ENCODE measurements at places on chromosomes 3 and 15. TPM values are rescaled to one million over a fixed set of nuclear protein-coding genes. Genes with fewer than 3 reads are reported as not detected.

ZKSCAN7 gene
- 13.2 TPM for total RNA-seq

GXYLT2 gene
- total RNA-seq, result 14.1 TPM

TTLL13 gene
- total RNA-seq, result not detected

KLHDC8B gene
- total RNA-seq, result 40.5 TPM

CCDC13 gene
- 0.51 TPM for total RNA-seq

ADAMTS17 gene
- 0.17 TPM for total RNA-seq

LIPH gene
- under 0.01 TPM for total RNA-seq

ALDH1A3 gene
- total RNA-seq, result 73.7 TPM

TMC3 gene
- total RNA-seq, result not detected

DNA sequence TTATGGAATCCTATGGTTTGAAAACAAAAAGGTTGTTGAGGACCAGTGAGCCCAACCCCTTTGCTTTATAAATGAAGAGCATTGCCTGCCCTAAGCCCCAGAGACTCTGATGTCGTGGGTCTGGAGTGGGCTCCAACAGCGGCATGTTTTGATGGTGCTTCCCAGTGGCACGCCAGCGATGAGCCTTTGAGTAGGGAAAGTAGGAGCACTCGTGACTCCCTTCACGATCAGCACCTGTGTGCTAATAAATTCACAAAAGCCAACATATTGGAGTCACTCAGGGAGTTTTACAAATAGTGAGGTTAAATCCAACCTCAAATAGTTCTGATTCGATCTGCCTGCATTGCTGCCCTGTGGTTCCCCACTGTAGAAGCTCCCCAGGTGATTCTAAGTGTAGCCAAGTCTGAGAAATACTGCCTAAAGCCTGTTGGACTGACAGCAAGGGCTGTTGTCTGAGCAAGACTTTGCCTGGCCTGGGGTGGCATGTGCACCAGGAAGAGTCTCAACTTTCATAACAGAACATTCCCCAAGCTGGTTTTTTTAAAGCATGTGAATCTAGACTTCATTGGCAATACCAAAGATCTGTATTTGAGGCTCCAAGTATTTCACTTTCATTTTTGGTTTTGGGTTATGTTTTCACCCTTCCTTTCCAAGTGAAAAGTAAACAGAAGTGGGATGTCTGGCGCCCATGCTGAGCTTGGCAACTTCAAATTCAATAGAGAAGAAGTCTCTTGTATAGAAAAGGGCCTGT, 9.9 kb downstream of the CCR5 start:
- H3K4me3 ChIP-seq, result peak overlapping the region; percentile 17
- no peaks in the 10 kb centered on the region for H3K27me3 ChIP-seq
- no peak overlapping the region for H3K27ac ChIP-seq
- H3K36me3 ChIP-seq, result no peaks in the 10 kb centered on the region

GRCh38 chr3:177538750-177539730, 341.8 kb upstream of the TBL1XR1 start:
- no peak overlapping the region for H3K4me3 ChIP-seq
- no peak overlapping the region for H3K27ac ChIP-seq

DNA sequence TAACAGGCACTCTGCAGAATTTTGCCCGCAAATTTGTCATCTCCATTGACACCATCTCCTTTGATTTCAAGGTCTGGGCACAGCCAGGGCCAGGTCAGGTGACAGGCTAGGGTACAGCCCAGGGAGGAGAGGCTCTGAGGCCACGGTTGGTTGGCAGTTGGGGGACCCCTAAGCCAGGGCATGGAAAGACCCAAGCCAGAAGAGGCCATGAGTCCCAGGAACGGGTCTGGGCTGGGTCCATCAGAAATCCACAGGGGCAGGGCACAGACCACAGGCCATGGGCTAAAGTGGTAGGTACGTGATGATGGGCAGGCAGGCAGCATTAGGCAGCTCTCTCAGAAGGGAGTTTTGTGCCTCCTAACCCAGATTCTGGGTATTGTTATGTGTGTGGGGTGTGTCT, 45.8 kb downstream of the SEMA3G start:
- H3K27ac ChIP-seq, result no peak overlapping the region
- no peak overlapping the region for H3K4me3 ChIP-seq
- H3K36me3 ChIP-seq, result peaks cover 19% of the 10 kb centered on the region
- H3K4me1 ChIP-seq, result no peaks in the 10 kb centered on the region

GRCh38 chr3:15470261-15470660, 42.9 kb downstream of the EAF1 start:
- H3K4me1 ChIP-seq, result no peaks in the 10 kb centered on the region
- H3K4me3 ChIP-seq, result no peak overlapping the region
- DNase-seq, result no peak
- H3K27me3 ChIP-seq, result no peaks in the 10 kb centered on the region

GRCh38 chr3:72418244-72418643, 430.0 kb downstream of the SHQ1 start:
- peak; percentile 31 for DNase-seq
- no peaks in the 10 kb centered on the region for H3K27me3 ChIP-seq
- no peaks in the 10 kb centered on the region for H3K36me3 ChIP-seq
- no peak overlapping the region for H3K4me3 ChIP-seq
- no peak overlapping the region for H3K27ac ChIP-seq

DNA sequence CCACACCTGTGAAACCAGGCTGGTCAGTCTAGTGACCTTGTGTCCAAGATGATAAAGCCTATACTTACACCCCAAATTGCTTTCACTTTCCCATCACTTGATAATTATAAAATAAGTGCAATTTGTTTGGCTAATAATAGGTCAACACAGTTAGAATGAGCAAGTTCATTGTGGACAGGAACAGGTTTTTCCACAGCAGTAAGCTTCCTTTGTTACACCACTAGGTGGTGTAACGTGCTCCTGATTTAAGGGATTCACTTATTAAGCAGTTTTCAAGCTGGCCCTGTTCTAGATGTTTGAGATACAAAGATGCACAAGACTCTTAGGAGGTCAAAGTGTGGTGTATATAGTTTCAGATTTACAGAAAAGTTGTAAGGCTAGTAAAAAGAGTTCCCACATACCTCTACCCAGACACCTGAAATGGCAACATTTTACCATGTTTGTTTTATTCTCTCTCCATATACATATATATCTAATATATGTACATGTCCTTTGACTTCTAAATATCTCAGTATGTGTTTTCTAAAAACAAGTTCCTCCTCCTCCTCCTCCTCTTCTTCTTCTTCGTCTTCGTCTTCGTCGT, 6.8 kb upstream of the MFSD1 start:
- H3K27me3 ChIP-seq, result no peaks in the 10 kb centered on the region
- H3K36me3 ChIP-seq, result no peaks in the 10 kb centered on the region
- H3K4me1 ChIP-seq, result no peaks in the 10 kb centered on the region

- H3K4me3 ChIP-seq, result no peak overlapping the region
- H3K27me3 ChIP-seq, result no peaks in the 10 kb centered on the region
- H3K27ac ChIP-seq, result no peak overlapping the region
- no peaks in the 10 kb centered on the region for H3K36me3 ChIP-seq
- H3K4me1 ChIP-seq, result no peaks in the 10 kb centered on the region
These were observed 46.1 kb upstream of the TUSC7 start for GRCh38 chr3:116663161-116664110.

DNA sequence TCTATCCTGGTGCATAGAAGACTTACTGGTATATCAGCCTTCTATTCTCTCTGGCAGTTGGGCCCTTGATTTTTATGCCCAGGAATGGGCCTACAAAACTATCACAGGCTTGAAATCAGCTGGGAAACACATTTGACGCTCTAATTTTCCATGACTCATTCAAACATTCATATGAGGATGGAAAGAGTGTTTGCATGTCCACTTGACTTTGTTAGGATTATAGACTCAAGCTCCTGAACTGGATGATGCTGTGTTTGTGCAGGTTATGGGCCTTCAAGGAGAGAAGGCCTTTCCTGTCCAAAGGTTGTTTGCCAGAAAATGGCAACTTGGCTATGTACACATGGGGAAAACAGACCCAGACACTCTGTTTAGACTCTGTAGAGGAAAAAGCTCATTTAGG, 219.9 kb downstream of the GAP43 start:
- no peaks in the 10 kb centered on the region for H3K36me3 ChIP-seq
- H3K27ac ChIP-seq, result no peak overlapping the region
- H3K4me1 ChIP-seq, result no peaks in the 10 kb centered on the region
- no peaks in the 10 kb centered on the region for H3K27me3 ChIP-seq
- H3K4me3 ChIP-seq, result no peak overlapping the region

DNA sequence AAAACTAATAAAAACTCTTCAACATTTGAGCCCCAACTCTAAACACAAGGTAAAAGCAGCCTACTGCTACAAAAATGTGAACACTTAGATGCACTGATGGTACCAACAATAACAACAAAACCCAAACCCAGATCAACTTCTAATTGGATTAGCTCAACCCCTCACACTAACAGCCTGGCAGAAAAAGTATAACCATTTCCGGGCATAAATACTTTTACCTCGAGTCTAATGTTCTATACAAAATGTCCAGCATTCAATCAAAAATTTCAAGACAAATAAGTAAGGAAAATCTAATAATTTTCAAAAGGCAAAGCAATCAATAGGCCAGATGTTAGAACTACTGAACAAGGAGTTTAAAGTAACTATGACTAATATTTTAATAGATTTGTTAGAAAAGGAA, 303.3 kb downstream of the ARRDC4 start:
- H3K4me3 ChIP-seq, result no peak overlapping the region
- H3K4me1 ChIP-seq, result no peaks in the 10 kb centered on the region
- no peak for DNase-seq
- no peaks in the 10 kb centered on the region for H3K36me3 ChIP-seq
- H3K27me3 ChIP-seq, result no peaks in the 10 kb centered on the region

DNA sequence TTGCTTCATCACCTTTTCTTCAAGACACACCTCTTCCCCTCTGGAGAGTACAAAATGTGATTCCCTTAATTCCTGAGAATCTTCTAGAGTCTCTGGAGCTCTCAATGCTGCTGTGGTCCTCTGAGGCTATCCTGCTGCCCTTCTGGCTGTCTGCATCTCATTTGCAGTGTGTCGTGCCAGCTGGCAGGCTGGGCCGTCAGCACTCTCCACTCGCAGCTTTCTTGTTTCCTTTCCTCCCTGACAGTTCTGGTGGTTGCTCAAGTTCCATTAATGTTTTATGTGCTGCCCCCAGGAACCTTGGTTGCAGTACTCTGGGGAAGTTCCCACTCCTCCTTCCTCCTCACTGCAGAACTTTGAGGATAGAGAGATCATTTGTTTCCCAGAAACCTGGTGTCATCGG, 210.8 kb upstream of the ROPN1 start:
- DNase-seq, result peak; percentile 24
- peaks cover 12% of the 10 kb centered on the region for H3K27me3 ChIP-seq
- H3K36me3 ChIP-seq, result no peaks in the 10 kb centered on the region
- H3K4me1 ChIP-seq, result no peaks in the 10 kb centered on the region

GRCh38 chr15:58498821-58499580, 67.2 kb downstream of the LIPC start:
- DNase-seq, result peak; percentile 67
- H3K27ac ChIP-seq, result peak overlapping the region; percentile 30
- H3K27me3 ChIP-seq, result no peaks in the 10 kb centered on the region
- H3K4me1 ChIP-seq, result peaks cover 3% of the 10 kb centered on the region

DNA sequence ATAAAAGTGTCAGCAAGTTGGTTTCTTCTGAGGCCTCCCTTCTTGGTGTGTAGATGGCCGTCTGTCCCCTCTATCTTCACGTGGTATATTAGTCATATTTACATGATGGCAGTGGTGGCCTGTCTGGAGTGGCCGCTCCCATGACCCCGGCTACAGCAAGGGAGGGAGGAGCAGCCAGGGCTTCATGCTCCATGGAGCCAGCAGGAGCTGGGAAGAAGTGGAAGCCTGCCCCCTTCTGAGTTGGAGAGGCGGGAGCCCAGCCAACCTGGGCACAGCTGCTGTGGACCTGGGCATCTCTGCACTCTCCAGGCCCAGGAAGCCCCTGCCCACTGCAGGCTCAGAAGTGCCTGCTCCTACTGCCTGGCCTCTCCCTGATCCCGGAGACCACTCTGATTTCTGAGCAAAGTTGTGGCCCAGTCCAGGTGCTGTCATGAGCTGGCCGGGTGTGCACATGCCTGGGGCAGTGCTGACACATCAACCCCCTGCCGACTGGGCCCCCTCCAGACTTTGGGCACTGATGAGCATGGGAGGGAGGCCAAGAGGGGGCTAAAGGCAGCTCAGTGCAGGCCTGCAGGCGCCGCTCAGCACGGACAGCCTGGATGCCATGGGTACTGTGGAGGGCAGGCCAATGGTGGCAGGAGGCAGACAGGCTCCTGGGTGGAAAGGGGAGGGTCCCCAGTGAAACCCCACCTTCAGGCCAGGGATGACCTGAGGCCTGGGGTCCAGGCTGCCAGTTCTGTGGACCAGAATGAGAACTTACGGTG, 84.8 kb downstream of the SERPINI1 start:
- H3K4me1 ChIP-seq, result no peaks in the 10 kb centered on the region
- DNase-seq, result no peak
- H3K4me3 ChIP-seq, result no peak overlapping the region
- no peaks in the 10 kb centered on the region for H3K36me3 ChIP-seq
- H3K27ac ChIP-seq, result no peak overlapping the region

GRCh38 chr15:70328679-70329115, 231.0 kb upstream of the TLE3 start:
- H3K27ac ChIP-seq, result no peak overlapping the region
- no peak overlapping the region for H3K4me3 ChIP-seq
- no peak for DNase-seq
- no peaks in the 10 kb centered on the region for H3K27me3 ChIP-seq
- no peaks in the 10 kb centered on the region for H3K36me3 ChIP-seq
- H3K4me1 ChIP-seq, result peaks cover 15% of the 10 kb centered on the region
